ENCODE measurements at places on chromosomes 2 and 18. TPM values are rescaled to one million over a fixed set of nuclear protein-coding genes. Genes with fewer than 3 reads are reported as not detected.

DNA sequence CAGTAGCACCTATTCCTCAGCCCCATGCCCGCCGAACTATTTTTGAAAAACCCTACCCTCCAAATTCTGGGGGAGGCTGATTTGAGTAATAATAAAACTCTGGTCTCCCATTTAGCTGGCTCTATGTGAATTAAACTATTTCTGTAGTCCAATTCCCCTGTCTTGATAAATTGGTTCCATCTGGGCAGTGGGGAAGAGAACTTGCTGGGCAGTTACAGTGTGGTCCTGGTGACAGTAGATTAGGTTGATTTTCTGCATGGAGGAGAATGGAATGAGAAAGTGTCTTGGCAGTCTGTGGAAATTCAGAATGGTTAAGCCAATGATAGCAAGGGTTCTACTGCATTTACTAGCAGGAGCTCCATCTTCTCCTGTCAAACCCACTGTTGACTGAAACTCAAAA, 95.0 kb downstream of the SPP2 start:
- no peak overlapping the region for H3K27ac ChIP-seq
- H3K36me3 ChIP-seq = no peaks in the 10 kb centered on the region
- peaks cover 40% of the 10 kb centered on the region for H3K4me1 ChIP-seq
- DNase-seq = no peak
- no peak overlapping the region for H3K4me3 ChIP-seq

GRCh38 chr2:64479259-64480117, 25.5 kb downstream of the LGALSL start:
- H3K4me1 ChIP-seq = no peaks in the 10 kb centered on the region
- DNase-seq = no peak
- no peaks in the 10 kb centered on the region for H3K27me3 ChIP-seq
- no peaks in the 10 kb centered on the region for H3K36me3 ChIP-seq
- H3K4me3 ChIP-seq = no peak overlapping the region

DNA sequence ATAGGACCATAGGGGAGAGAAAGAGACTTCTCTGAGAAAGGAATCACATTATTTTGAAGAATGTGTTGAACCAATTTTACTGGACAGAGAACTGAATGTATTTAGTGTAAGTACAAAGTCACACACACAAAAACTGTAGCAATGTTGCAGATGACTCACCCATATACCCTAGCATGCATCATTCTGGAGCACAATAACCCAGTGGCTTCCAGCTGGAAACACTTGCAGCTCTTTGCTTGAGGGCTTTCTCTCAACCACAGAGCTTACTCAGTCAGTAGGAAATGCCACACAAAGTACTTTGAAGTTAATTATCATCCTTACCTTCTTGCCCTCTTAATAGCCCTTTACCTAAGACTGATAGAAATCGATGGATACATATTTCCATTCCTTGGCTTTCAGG, 760.0 kb upstream of the FSHR start:
- no peak for DNase-seq
- H3K27ac ChIP-seq = no peak overlapping the region
- H3K4me3 ChIP-seq = no peak overlapping the region
- H3K36me3 ChIP-seq = no peaks in the 10 kb centered on the region
- no peaks in the 10 kb centered on the region for H3K4me1 ChIP-seq

- H3K27ac ChIP-seq = no peak within 1 kb of the TSS
- H3K4me3 ChIP-seq = peak within 1 kb of the TSS; percentile 22
- H3K36me3 ChIP-seq = no peaks in the 10 kb centered on the region
- peaks cover 8% of the 10 kb centered on the region for H3K4me1 ChIP-seq
- peak; percentile 40 for DNase-seq
- peaks cover 26% of the 10 kb centered on the region for H3K27me3 ChIP-seq
These were observed at the start of gene RTKN for GRCh38 chr2:74441690-74442482. RTKN (minus strand) TSS chr2:74441937; CDS start chr2:74441816, 121 bp downstream.

- H3K4me1 ChIP-seq = peaks cover 47% of the 10 kb centered on the region
- peak overlapping the region; percentile 98 for H3K27ac ChIP-seq
- H3K36me3 ChIP-seq = peaks cover 19% of the 10 kb centered on the region
- peak overlapping the region; percentile 87 for H3K4me3 ChIP-seq
- H3K27me3 ChIP-seq = no peaks in the 10 kb centered on the region
These were observed 1.1 kb upstream of the CXCR4 start for GRCh38 chr2:136118819-136119716.

SERPINB12 gene
- total RNA-seq = not detected

- no peak for DNase-seq
- H3K4me1 ChIP-seq = peaks cover 99% of the 10 kb centered on the region
- H3K27ac ChIP-seq = peak overlapping the region; percentile 44
- no peaks in the 10 kb centered on the region for H3K36me3 ChIP-seq
These were observed 74.5 kb downstream of the LRRFIP1 start for GRCh38 chr2:237701859-237702390.

- no peaks in the 10 kb centered on the region for H3K36me3 ChIP-seq
- H3K4me3 ChIP-seq = no peak overlapping the region
- no peak overlapping the region for H3K27ac ChIP-seq
- DNase-seq = no peak
- H3K27me3 ChIP-seq = no peaks in the 10 kb centered on the region
These were observed 14.0 kb upstream of the DUSP2 start for GRCh38 chr2:96159084-96159830.

GRCh38 chr2:136363470-136363869, 245.5 kb upstream of the CXCR4 start:
- no peaks in the 10 kb centered on the region for H3K27me3 ChIP-seq
- H3K4me1 ChIP-seq = peaks cover 11% of the 10 kb centered on the region
- H3K4me3 ChIP-seq = no peak overlapping the region
- DNase-seq = no peak
- no peak overlapping the region for H3K27ac ChIP-seq

GRCh38 chr2:24907116-24907515, 12.9 kb downstream of the ADCY3 start:
- no peaks in the 10 kb centered on the region for H3K36me3 ChIP-seq
- no peak for DNase-seq
- H3K4me1 ChIP-seq = no peaks in the 10 kb centered on the region
- H3K4me3 ChIP-seq = no peak overlapping the region
- no peak overlapping the region for H3K27ac ChIP-seq
- H3K27me3 ChIP-seq = no peaks in the 10 kb centered on the region

GRCh38 chr18:79481046-79481790, 85.5 kb downstream of the NFATC1 start:
- peaks cover 5% of the 10 kb centered on the region for H3K36me3 ChIP-seq
- peaks cover 8% of the 10 kb centered on the region for H3K4me1 ChIP-seq
- no peak overlapping the region for H3K4me3 ChIP-seq
- no peaks in the 10 kb centered on the region for H3K27me3 ChIP-seq

DNA sequence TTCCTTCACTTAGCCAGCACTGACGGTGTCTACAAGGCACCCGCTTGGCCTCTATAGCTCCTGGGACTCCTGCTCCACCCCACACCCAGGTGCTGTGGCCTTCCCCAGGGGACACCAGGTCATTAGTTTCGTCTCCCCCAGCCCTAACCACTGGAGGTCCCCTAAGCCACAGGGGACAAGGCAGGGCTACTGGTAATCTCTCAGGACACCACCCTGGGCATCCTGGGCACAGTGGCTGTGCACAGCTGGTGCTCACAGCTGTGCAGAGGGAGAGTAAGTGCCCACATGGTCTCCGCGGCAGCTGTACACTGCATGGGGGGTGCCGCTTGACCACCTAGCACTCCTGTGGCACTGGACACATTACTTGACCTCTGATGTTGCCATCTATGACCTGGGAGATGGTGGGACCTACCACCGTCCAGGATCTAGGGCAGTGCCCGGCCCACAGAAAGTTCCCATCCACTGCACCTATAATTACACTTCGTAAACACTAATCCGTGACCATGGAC, 134.0 kb downstream of the HDAC4 start:
- H3K36me3 ChIP-seq = no peaks in the 10 kb centered on the region
- peak overlapping the region; percentile 100 for H3K4me3 ChIP-seq
- H3K27ac ChIP-seq = peak overlapping the region; percentile 93
- H3K27me3 ChIP-seq = no peaks in the 10 kb centered on the region
- peaks cover 75% of the 10 kb centered on the region for H3K4me1 ChIP-seq

GRCh38 chr2:74979844-74980243, 21.4 kb downstream of the POLE4 start:
- no peaks in the 10 kb centered on the region for H3K27me3 ChIP-seq
- H3K36me3 ChIP-seq = no peaks in the 10 kb centered on the region
- DNase-seq = no peak
- no peak overlapping the region for H3K27ac ChIP-seq

DNA sequence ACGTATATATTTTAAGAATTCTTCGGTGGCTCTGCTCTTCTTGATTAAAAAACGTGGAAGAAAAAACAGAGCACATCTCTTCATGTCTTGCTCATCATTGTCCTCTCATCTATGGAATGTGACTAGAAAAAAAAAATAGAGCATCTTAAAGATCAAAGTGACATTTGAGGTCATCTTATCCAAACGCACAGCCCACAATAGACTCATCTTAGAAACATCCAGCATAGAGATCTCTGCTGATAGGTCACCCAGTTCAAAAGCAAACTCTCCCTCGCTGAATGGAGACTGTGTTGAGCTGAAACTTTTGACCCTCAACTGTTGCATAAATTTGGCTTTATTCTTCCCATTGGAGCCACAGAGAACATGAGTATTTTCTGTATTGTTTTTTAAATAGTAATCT, 65.2 kb downstream of the CMPK2 start:
- no peak overlapping the region for H3K4me3 ChIP-seq
- no peak overlapping the region for H3K27ac ChIP-seq
- no peaks in the 10 kb centered on the region for H3K27me3 ChIP-seq
- no peak for DNase-seq
- no peaks in the 10 kb centered on the region for H3K4me1 ChIP-seq
- H3K36me3 ChIP-seq = no peaks in the 10 kb centered on the region

- no peaks in the 10 kb centered on the region for H3K4me1 ChIP-seq
- H3K36me3 ChIP-seq = no peaks in the 10 kb centered on the region
- DNase-seq = no peak
- H3K4me3 ChIP-seq = no peak overlapping the region
- H3K27me3 ChIP-seq = no peaks in the 10 kb centered on the region
- H3K27ac ChIP-seq = no peak overlapping the region
These were observed 21.6 kb downstream of the SLC38A11 start for GRCh38 chr2:164933671-164934189.

DNA sequence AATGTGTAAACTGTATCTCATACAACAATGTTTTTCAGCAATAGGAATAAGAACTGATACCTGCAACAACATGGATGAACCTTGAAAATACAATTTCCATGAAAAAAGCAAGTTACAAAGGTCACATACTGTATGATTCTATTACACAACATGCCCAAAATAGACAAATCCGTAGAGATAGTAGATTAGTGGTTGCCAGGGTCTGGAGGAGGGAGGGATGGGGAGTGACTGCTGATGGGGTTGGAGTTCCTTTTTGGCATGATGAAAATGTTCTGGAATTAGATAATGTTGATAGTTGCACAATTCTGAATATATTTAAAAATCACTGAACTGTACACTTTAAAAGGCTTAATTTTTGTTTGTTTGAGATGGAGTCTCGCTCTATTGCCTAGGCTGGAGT, 33.8 kb downstream of the UBXN4 start:
- no peaks in the 10 kb centered on the region for H3K27me3 ChIP-seq
- no peak overlapping the region for H3K4me3 ChIP-seq
- H3K27ac ChIP-seq = no peak overlapping the region
- no peak for DNase-seq
- H3K4me1 ChIP-seq = no peaks in the 10 kb centered on the region

CLEC4F gene
- not detected for total RNA-seq

GRCh38 chr18:67211646-67212045, 304.9 kb downstream of the DSEL start:
- H3K4me3 ChIP-seq = no peak overlapping the region
- no peaks in the 10 kb centered on the region for H3K36me3 ChIP-seq
- H3K27me3 ChIP-seq = no peaks in the 10 kb centered on the region

- no peak overlapping the region for H3K27ac ChIP-seq
- no peak overlapping the region for H3K4me3 ChIP-seq
- no peaks in the 10 kb centered on the region for H3K36me3 ChIP-seq
These were observed 127.6 kb upstream of the NPAS2 start for GRCh38 chr2:100692381-100692780.

MSH2 gene
- total RNA-seq = 60.6 TPM

DNA sequence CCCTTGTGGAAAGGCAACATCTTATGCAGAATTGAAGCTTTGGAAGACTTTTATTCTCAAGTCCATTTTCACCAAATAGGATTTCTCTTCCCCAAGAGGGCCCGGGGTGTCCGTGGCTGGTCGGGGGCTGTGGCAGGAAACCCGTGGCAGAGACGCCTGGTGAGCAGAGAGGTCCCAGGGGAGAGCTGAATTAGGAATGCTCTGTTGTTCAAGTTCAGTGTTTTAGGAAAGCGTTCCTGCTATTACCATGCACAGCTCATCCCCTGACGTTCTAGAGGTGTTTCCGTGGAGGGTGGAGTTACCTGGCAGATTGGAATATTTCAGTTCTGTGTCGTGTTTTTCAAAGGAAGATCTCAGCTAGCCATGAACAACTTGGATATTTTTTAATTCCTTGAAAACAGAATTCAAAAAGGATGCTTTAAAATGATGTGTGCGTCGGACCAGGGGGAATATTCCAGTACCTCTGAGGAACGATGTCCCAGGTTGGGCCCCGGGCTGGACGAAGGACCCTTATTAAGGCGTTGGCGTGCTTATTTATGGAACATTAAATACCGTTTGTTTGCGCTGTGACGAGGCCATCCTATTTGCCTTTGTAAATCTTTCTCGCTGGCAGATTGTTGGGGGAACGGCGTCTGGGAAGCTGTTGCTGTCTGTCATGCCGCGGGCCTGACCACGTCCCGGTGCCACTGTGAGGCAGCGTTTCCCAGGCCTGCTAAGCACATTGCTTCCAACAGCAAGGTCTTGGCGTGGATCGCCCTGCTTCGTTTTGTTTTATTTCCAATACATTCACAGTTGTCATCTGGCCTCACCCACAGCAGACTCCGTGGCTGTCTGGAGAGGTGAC, 8.2 kb downstream of the NFATC1 start:
- H3K36me3 ChIP-seq = no peaks in the 10 kb centered on the region
- peaks cover 61% of the 10 kb centered on the region for H3K4me1 ChIP-seq
- DNase-seq = no peak
- H3K27me3 ChIP-seq = no peaks in the 10 kb centered on the region
- no peak overlapping the region for H3K27ac ChIP-seq
- peak overlapping the region; percentile 59 for H3K4me3 ChIP-seq

NBEAL1 gene
- 10.1 TPM for total RNA-seq

REG3G gene
- not detected for total RNA-seq

DNA sequence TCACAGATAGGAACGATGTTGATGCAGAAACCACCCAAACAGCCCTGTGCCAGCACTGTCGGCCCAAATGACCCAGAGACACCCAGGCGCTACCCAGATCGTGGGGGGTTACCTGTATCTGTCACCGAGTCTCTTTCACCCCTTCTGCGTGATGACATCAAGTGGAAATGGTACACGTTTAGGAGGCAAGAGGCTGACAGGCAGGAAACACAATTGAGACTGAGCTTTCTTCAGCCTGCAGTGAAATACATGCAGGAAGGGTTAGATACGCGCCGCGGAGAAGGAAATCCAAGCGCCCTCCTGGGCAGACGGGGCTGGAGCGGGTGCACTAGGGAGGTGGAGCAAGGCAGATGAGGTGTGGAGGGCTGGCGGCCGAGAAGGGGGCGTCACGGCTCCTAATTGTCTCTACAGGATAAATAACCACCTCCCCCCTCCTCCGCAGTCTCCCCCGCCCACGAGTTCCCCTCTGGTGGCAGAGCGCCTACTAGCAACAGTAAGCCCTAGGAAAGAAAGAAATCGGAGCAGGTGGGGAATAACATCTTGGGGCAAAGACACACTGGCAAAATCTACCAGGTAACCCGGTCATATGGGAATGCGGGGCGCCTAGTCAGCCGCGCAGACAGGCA, at the start of gene RNF152:
Gene RNF152, minus strand, starts transcription at position 325 of the 626 bp plus-strand sequence. CDS start 76,544 bp downstream, outside the sequence.
- no peaks in the 10 kb centered on the region for H3K27me3 ChIP-seq
- DNase-seq = peak; percentile 17
- H3K4me1 ChIP-seq = peaks cover 7% of the 10 kb centered on the region
- H3K4me3 ChIP-seq = peak within 1 kb of the TSS; percentile 61
- no peaks in the 10 kb centered on the region for H3K36me3 ChIP-seq
- H3K27ac ChIP-seq = no peak within 1 kb of the TSS
